Stimulated activated CD4-positive, alpha-beta T cell treated with anti-CD3 and anti-CD28 coated beads, Interleukin-2, amount 100 ng/mL, for 4 hours (primary cell): ENCODE measurements at places on chromosomes 1 and 21.
A peak's percentile ranks its signal among the peaks of the same experiment; 100 is the strongest.

DNA sequence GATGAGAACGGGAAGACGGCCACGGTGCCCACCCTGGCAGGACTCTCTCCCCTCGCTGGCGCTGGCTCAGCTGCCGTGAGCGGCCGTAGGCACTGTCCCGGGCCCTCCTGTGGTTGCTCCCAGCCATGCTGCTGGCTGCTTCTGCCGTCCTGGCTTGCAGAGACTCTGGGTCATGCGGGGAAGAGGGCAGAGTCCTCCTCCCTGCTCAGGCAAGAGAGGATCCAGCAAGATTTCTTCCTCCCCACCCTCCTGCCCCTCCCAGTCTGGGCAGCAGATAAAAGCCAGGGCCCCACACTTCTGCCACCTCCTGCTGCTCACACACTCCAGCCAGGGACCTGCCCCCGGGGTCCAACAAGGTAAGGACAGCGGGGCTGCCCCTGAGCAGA is 60.1 kb downstream of the AGPAT3 start:
- no peak for DNase-seq

- no peak for DNase-seq
Observed at GRCh38 chr1:48693180-48693579, 83.5 kb downstream of the BEND5 start.

- DNase-seq: no peak
Observed at GRCh38 chr1:221458447-221459156, 283.3 kb downstream of the DUSP10 start.

DNA sequence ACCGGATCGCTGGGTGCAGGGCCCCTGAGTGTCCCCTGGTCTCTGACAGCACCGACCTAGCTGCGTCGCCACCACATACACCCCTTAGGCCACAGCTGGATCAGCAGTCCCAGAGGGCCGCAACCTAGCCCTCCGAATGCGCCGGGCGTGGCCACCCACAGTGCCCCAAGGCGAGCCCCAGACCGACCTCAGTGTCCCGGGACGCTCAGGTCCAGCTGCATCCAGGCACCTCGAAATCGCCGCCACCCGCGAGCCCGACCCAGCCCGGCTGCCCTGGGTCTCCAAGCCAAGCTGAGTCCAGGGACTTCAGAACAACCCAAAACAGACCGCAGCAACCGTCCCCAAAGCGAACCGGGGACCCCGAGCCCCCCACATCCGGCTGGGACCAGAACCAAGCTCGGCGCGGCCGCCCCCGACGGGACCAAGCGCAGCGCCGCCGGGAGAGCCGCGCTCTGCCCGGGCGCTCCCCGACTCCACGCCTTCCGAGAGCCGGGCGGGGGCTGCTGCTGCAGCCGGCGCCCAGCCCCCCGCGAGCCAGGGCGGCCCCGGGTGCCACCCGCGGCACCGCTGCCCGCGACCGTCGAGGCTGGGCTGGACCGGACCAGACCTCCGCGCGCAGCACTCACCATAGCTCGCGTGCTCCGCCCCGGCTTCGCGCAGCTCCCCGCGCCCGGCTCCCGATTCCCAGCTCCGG is 54.6 kb upstream of the ECE1 start:
- no peak for DNase-seq

GRCh38 chr1:111507411-111508201 is 4.2 kb upstream of the ADORA3 start:
- peak; percentile 53 for DNase-seq

DNA sequence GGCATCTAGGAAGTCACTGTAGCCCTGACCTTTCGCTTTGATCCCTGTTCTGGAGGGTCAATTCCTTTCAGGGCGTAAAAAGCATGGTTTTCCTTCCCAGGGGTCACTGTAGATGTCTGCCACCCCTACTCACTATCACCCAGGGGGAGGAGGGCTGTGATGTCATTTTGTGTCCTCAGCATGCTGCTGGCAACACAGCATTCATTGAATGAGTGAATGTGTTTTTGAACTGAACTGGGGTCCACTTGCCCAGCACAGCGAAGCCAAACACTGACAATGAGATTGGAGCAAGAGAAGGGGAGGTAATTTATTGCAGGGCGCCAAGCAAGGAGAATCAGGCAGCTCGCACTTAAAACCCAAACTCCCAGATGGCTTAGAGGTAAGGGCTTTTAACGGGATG is 78.2 kb upstream of the PGBD5 start:
- no peak for DNase-seq

DNA sequence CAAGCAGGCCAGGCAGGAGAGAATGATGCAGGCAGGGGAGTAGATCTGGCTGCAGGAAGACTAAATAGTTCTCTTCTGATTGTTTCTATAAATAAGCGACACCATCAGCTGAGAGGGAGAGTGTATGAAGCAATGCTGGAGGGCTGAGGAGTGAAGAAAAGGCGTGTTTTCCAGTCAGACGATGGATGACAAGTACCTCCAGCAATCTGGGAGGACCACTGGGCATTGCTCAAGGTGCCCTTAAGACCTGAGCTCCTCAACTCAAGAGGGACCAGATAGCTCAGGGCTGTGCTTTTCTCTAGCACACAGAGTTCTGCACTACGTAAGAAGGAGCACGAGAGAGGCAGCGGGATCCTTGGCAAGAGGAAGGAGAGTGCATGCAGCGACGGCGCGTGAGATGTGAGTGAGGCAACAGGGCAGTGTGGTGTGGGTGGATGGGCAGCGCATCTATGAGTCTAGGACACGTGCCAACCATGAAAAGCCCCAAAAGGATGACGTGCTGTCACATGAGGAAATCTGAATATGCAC is 36.0 kb downstream of the PABPC4 start:
- no peak for DNase-seq

- DNase-seq: no peak
Observed at GRCh38 chr21:33821503-33822322, 93.9 kb downstream of the ATP5PO start.

DNA sequence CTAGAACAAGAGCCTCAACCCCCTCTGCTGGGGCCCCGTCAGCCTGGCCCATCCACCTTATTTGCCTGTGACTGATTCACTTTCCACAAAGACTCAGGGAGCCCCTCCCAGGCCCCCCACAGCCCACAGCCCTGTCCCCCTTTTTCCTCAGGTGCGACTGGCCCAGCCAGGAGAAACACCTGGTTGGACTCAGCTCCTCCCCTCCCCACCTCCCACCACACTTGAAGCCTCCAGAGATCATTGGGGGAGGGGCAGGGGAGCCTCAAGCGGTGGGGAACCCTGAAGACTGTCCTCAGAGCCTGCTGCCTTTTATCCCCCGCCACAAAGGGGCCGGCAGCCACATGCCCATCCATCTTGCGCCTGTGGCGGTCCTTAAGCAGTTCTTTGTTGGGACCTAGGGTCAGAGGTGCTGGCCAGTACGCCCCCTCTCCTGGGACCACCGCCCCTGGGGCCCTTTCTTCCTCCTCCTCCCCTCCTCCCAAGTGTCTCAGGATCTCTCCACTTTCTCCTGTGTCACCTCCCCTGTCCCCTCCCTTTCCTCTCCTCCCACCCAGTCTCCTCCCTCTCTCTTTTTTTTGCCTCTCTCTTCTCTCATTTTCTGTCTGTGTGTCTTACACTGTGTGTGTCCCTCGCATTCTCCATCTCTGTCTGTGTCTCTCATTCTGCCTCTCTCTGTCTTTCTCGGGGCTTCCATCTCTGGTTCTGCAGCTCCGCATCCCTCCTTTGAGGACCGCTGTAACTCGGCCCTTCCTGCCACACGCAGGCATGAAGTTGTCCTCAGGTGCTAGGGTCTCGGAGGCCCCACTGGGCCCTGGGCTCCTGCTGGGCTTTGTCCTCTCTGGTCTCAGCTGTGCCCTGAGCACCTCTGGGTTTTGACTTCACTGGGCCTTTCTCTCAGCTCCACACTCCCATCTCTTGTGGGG is 12.2 kb downstream of the CRABP2 start:
- no peak for DNase-seq

GRCh38 chr1:201361652-201362504 is 15.6 kb downstream of the TNNT2 start:
- DNase-seq: no peak

GRCh38 chr1:85611856-85612255 is 31.3 kb downstream of the CCN1 start:
- no peak for DNase-seq

DNA sequence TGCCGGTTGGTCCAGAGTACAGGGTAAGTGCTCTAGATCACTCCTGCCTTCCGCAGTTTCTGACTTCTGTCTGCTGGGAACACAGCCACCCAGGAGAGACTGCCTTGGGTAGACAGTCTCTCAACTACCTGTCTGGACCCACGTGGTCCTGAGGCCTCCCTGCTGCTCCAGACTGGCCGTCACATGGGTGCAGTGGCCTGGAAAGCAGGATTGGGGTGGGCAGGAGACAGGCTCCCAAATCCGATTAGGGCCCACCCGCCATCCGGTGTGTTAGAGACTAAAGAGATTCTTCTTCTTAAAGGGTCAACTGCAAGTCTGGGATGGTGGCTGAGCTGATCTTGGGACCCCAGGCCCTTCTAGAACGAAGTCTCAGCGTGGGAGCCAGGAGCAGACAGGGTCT is 105.5 kb downstream of the EBNA1BP2 start:
- no peak for DNase-seq

DNA sequence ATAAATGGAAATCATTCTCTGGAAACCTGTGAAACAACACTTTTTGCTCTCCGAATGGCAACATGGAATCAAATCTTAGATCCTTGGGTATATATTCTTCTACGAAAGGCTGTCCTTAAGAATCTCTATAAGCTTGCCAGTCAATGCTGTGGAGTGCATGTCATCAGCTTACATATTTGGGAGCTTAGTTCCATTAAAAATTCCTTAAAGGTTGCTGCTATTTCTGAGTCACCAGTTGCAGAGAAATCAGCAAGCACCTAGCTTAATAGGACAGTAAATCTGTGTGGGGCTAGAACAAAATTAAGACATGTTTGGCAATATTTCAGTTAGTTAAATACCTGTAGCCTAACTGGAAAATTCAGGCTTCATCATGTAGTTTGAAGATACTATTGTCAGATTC is 45.7 kb downstream of the PTGFR start:
- DNase-seq: no peak

- no peak for DNase-seq
Observed at GRCh38 chr1:235078480-235079381, 49.9 kb downstream of the TOMM20 start.

GRCh38 chr1:35390600-35391494 is 122.3 kb downstream of the ZMYM4 start:
- DNase-seq: no peak

GRCh38 chr1:176926330-176927086 is 238.0 kb downstream of the ASTN1 start:
- no peak for DNase-seq

DNA sequence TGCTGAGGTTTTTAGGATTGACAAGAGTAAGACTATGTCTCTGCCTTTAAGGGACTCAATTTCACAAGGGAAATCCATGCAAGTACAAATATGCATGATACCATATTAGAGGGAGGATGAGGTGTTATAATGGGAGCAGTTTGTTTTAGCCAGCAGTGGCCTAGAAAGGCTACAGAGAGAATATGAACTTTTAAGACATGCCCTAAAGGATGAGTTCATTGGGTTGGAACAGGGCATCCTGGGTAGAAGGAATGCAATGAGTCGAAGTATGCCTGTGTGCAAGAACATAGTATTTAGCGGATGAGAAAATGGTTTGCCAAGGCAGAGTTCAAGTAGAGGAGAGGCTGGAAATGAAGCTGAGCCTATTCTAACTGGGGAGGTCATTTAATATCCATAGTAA is 32.6 kb upstream of the LEPR start:
- DNase-seq: no peak

DNA sequence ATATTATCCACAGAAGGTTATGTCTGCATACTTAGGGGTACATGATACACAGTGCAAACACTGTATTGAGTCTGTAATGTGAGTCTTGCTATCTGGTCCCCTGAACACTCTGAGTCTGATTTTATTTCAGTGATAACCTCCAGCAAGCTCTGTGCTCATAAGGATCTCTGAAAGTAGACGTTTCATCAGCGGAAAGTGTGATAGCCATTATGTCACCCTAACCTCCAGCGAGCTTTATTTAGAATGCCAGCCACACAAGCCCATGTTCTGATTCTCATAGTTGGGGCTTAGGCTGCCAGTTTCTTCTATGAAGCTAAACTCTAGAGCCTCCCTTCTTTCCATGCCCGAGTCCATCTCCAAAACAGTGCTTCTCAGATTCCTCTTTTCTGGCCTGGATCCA is 3.3 kb downstream of the NR5A2 start:
- no peak for DNase-seq

DNA sequence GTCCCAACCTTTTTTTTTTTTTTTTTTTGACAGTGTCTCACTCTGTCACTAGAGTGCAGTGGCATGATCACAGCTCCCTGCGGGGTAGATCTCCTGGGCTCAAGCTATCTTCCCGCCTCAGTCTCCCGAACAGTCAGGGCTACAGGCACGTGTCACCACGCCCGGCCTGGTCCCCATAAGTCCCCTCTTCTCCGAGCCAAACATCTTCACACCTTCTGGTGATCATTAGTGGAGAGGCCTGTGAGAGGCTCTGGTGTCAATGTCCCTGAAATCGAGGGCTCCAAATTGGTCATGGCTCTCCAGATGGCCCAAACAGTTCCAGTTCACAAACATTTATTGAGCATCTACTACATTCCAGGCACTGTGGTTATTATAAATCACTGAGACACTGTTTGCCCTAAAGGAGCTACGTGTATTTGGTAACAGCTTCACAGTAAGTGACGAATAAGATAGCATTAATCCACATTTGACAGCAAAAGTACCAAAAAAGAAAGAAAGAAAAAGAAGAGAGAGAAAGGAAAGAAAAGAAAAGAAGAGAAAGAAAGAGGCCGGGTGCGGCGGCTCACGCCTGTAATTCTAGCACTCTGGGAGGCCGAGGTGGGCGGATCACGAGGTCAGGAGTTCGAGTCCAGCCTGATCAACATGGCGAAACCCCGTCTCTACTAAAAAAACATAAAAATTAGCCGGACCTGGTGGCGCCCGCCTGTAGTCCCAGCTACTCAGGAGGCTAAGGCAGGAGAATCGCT is 867 bp upstream of the TIMM17A start:
- DNase-seq: no peak

- DNase-seq: no peak
Observed at GRCh38 chr21:40754466-40754865, 92.5 kb downstream of the DSCAM start.

DNA sequence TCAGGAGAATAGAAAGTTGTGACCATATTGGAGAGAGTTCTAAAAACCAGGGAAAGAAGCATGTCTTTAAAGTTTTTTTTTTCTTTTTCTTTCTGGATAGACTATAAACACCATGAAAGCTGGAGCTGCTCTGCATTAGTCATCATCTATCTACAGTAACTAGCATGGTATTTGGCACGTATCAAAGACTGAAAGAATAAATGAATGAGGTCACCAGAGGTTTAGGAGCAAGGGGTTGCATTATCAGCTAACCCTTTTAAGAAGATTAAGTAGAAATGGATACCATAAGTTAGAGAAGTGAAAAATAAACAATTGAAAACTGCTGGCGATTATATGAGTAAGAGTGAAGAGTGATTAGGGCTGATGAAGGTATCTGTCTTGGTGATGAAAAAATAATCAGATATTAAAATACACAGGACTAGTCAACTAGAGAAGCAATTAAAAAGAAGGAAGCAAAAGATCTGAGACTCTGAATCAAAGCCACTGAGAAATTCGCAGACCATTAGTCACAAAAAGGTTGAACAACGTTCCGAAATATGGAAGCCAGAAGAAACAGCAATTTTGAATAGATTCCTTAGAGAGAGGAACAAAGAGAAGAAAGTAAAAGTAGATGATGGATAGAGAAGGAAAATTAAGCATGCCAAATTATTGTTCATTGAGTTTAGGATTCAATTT is 536.4 kb downstream of the DPYD start:
- DNase-seq: no peak

GRCh38 chr1:111541721-111542120 is 38.3 kb upstream of the ADORA3 start:
- no peak for DNase-seq
